ENCODE measurements at places on chromosomes 7 and 10.

DNA sequence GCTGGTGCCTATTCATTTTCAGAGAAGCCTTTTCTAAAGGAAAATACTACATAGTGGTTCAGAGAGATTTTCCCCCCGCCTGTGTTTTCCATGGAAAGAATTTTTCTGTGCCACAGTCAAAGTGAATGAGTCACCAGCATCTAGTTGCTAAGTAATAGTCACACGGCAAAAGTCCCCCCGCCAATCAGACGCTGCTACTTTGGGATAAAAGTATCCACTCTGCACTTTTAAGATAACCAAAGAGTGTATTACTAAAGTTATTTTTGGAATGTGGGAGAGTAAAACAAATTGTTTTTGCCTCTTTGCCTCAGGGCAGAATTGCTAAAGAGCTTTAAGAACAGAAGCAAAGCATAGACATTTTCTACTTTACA is 23.5 kb downstream of the ABLIM1 start:
- DNase-seq = no peak

GRCh38 chr7:105707967-105708762 is 126.9 kb upstream of the EFCAB10 start:
- DNase-seq = no peak

GRCh38 chr7:111053035-111053434 is 37.9 kb upstream of the LRRN3 start:
- no peak for DNase-seq

GRCh38 chr10:5034588-5034987 is 30.9 kb upstream of the AKR1C2 start:
- no peak for DNase-seq

DNA sequence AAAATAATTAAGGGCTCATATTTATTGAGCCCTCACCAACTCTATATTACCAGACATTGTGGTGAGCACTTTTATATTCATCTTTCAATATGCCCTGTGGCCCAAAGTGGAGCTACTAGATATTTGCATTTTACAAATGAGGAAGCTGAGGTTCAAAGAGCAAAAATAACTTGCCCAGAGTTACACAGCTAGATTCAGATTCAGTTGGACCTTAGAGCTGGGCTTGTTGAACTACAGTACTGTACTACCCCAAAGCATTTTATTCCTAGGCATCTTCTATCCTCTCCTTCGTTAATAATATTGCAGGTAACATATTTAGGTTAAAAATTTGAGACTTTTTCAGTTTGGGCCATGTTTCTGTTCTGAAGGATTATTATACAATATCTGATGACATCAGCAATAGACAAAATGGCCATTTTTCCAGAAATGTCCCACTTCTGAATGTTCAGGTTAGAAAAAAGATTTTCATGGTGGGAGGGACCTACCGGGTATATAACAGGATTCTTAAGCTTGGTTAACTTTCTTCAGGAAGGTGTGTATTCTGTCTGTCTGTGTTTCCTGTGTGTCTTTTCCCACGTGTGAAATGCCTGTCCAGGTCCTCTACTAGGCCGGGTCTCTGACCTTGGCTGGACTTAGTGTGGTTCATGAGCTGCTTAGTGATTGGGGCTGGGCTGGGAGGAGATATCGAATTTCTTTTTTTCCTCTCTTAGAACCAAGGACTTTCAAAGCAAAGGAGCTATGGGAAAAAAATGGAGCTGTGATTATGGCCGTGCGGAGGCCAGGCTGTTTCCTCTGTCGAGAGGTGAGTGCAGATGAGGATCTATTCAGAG is 13.6 kb downstream of the PRXL2A start:
- DNase-seq = peak; percentile 56

DNA sequence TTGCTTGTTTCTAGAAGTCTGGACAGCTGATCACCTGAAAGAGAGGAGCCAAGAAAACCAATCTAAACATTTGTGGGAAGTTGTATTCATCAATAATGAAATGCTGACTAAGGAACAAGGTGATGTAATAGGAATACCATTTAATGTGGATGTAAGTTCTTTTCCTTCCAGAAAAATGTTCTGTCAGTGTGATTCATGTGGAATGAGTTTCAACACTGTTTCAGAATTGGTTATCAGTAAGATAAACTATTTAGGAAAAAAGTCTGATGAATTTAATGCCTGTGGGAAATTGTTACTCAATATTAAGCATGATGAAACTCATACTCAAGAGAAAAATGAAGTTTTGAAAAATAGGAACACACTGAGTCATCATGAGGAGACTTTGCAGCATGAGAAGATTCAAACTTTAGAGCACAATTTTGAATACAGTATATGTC is 39.8 kb upstream of the ZNF37A start:
- no peak for DNase-seq

DNA sequence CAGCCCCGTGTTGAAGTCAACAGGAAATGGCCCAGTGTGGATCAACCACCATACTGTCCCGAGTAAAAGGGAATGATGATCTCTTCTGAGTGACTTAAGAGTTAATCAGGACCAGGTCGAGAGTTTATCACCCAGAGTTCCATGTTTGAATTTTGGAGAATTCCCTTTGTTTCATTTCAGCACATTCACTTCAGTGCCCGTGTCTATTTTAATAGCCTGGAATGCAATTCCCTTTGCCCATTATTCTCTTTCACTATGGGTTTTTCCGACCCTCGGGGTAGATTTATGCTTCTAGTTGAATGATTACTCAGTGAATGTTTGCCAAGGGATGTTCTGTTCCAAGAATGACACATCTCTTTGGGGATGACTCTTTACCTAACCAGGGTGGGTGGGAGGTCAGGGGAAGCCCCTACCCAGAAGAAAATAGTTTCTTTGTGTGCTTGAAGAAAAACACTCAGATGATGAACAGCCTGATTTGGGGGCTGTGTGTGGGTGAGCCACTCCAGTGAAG is 594.9 kb downstream of the INHBA start:
- DNase-seq = no peak

DNA sequence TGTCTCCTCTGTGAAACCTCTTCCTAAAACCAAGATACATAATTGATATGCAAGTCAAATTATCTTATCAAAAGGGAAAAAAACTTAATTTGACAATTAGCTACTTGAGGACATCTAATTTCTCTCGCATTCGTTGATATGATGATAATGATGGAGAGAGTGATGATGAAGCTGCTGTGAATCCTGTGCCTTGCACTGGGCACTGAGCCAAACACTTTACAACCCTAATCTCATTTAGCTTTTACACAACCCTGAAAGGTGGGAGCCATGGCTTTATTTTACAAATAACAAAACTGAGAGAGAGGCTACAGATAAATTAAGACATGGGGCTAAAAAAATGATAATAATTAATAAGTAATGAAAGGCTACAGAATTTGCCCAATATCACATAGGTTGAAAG is 176.0 kb downstream of the NOC3L start:
- no peak for DNase-seq

DNA sequence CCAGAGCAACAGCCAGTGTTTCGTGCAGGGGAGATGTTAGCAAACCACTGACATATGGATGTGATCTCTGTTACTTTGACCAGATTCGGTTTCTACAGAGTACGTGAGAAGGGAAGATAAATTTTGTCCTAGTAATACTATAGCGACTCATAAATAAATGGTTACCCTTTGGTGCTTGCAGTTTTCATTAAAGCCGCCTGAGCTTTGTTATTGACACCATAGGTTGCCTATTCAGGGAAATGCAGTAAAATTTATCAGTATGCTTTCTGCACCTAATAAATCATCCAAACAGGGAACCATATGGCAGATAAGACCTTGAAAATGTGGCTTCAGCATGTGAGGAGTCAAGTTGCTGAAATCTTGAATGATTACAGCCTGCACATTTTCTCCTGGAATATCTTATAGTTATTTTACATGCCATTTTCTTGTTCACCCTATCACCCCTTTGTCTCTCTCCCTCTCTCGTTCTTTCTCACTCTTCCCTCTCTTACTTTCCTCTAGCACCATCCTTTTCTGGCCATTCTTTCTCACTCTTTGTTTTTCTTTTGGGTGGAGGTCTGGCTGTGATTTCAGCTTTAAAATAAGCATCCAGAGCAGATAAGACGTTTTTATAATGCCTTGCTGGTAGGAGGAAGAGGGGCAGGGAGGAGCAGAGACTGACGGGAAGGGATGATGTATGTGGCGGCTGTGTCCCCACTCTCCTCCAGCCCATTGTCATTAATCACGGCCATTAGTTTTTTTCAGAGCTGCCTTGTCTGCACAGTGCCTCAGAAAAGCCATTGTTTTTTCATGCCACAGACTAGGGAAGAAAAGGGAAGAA is 182.5 kb downstream of the LRMDA start:
- no peak for DNase-seq

GRCh38 chr7:143223784-143224183 is 1.9 kb downstream of the TAS2R40 start:
- no peak for DNase-seq

GRCh38 chr7:24619978-24620377 is 46.7 kb downstream of the PALS2 start:
- DNase-seq = no peak

DNA sequence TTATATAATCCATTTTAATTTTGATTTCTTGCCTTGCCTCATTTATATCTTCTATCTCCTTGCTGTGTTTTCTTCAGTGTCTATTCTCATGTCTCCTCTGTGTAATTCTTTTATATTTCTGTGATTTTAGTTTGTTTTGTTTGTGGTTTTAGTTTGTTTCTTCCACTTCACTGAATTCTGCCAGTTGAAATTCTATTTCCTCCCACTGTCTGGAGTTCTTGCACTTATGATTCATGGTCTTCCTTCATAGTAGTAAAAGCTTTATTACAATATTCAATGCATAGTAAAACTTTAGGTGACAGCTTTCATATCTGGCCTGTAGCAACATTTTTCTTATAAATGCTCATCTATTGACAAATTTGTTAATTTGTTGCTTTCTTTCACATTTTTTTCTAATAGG is 113.3 kb downstream of the MAGI2 start:
- DNase-seq = no peak

GRCh38 chr7:143320620-143321019 is 4.7 kb downstream of the CLCN1 start:
- DNase-seq = no peak

DNA sequence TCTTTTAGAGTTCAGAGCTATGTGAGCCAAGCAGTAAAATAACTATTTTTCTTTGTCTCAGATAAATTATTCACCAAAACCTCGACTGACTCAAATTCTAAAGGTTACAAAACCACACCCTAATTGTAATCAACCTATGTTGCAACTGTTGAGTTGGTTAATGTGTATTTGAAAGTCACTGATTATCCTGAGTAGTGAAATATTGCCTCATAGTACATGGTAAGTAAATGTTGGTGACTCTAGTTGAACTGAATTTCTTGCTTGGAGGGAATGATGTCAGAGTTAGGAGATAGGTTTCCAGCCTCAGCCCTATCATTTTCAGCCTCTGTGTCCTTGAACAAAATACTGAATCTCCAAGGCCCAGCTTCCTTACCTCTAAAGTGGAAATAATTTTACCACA is 3.0 kb upstream of the CYP2C18 start:
- no peak for DNase-seq

GRCh38 chr7:85664341-85664740 is 477.5 kb upstream of the SEMA3D start:
- DNase-seq = no peak

- peak; percentile 53 for DNase-seq
These were observed 4.1 kb downstream of the TRIM8 start for GRCh38 chr10:102648269-102648888.

GRCh38 chr10:69902835-69903535 is 101.3 kb downstream of the COL13A1 start:
- DNase-seq = no peak

DNA sequence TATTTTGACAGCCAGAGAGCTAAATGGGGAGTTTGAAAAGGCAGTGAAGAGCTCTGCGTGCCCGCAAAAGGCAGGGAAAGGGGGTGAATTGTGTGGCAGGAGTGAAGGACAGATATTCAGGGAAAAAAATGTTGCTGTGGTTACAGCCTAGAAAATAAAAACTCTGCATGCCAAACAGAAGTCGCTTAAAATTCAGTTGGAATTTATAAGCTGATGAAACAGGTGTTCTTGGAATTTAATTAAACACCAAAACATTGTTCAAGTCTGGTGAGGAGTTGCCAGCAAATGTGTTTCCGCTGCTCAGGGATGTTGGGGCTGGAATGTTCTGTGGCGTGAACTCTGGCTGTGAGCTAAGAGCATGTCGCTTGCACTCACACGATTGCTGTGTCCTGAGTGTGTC is 169.3 kb downstream of the ADRA2A start:
- no peak for DNase-seq

GRCh38 chr10:96463562-96463961 is 50.2 kb downstream of the TLL2 start:
- no peak for DNase-seq

DNA sequence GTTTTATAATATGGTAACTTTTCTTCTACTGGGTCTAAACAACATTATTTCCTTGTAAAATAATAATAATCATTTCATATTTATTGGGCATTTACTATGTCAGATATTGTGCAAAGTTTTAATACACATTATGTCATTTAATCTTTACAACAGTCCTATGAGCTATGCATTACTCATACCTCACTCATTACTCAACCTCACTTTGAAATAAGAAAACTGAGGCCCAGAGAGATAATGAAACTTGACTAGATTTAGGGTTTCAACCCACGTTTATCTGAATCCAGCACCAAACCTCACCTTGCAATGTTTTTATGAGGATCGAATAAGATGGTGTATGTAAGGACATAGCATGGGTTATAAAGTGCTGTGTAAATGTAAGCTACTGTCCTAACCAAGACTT is 153.2 kb upstream of the SLC13A1 start:
- DNase-seq = no peak

DNA sequence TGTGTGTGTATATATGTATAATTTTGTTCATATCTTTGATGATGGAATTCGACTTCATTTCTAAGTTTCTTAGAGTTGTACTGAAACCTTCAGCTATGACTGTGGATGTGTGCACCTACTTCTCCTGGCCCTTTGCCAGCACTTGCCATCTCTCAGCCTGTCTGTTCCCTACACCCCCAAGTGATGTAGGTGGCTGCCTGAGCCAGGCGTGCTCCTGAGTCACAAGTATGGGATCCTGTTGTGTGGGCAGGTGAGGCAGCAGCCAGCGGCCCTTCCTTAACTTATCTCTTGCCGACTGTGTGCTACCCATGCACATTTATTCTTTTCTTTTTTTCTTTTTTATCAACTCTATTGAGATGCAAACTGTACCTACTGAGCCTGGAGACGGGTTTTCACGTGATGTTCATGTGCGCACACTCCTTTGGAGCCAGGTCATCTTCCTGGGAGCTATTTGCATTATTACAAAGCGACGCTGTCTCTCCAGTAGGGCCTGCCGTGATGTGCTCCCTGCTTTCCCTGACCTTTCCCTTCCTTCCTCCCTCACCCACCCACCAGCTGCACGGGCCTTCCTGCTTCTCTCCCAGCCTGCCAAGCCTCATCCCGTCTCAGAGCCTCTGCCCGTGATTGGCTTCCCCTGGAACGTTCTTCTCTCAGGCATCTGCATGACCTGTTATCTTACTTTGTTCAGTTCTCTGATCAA is 31.3 kb upstream of the GALNT11 start:
- no peak for DNase-seq

- DNase-seq = no peak
These were observed 57.5 kb downstream of the CAMK2B start for GRCh38 chr7:44267719-44268421.

GRCh38 chr7:107712896-107713295 is 31.0 kb upstream of the CBLL1 start:
- DNase-seq = no peak

DNA sequence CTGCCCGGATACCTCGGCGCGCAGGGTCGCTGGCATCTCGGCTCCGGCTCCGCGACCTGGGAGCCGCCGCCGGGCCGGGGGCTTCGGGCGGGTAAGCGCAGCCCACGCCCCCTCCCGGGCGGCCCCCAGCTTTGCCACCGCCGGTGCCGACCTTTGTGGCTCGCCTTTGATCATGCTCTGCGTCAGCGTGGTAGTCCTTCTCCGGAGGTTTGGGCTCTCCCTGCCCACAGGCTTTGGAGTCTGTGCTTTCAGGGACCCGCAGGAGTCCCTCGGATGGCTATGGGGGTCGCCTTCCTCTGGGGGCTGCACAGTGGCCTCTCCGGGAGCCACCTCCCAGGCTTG is 7.3 kb downstream of the ATP6V1F start:
- DNase-seq = no peak
